ENCODE measurements at places on chromosomes 2 and 18.
A peak's percentile ranks its signal among the peaks of the same experiment; 100 is the strongest.

DNA sequence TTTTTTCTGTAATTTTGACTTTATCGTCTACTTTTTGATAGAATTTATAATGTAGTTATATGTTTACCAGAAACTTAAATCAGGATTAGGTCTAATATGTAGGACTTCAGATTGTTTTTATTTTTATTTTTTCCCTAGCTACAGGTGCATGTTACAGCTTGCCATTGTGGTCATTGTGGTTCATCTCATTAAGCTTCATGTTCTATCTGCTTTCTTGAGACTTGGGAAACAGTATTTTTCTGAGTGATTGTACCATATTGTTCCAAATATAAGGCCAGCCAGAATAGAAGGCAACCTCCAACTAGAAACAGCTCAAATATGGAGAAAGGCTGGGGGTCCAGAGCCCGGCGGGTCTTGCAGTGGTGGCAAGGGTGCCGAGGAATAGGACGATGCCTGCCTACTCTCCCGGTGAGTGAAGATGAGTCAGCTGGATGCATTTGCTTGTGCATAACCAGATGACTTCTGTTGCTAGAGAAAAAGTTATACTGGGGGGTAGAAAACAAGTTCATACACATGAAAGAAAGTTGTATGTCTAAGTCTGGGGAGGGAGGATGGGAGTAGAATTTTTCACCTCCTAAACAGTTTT, 188.4 kb downstream of the CCDC85A start:
- DNase-seq, result no peak

DNA sequence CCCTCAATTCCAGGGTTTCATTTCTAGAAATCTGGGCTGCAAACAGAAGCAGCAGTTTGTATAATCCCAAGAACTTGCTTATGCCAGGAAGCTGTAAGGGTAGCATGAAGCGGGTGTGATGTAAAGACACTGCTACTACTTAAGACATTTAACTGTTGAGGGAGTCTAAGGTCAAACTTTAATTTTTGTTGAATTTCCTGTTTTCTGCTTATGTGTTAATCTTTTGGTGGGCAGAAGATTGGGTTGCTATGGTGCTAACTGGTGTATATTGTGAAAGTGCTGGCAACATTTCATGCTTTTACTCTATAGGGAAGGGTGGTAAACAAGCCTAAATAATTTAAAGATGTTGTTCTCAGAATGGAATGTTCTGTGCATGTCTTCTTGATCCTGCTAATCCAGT, 2.7 kb downstream of the NCOA1 start:
- no peak for DNase-seq

DNA sequence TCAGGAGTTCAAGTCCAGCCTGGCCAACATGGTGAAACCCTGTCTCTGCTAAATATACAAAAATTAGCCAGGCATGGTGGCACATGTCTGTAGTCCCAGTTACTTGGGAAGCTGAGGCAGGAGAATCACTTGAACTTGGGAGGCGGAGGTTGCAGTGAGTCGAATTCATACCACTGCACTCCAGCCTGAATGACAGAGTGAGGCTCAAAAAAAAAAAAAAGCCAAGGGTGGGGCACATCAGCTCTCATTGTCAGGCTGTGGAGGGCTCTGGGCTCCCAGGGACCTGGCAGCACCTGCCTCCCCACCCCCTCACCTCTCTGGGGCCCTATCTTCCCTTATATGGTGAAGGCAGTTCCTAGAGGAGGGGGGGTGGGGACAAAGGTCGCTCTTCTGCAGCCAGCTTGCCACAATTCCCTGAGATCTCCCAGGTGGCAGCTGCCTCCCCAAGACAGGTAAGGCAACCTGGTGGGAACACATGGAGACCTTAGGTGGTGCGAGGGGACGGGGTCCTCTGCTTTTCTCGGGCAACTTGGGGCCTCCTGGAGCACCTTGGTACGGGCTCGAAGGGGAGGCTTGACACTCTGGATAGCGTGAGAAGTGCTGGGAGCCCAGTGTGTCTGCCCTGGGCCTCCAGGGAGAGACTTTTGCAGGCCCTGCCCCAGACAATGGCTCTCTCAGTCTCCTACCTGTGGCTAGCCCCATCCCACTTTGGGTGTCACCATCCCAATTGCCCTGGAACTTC, at the start of gene VIL1:
VIL1 (plus strand) TSS at position 407 of the 742 bp plus-strand sequence. CDS start 4,656 bp downstream, outside the sequence.
- peak; percentile 48 for DNase-seq

DNA sequence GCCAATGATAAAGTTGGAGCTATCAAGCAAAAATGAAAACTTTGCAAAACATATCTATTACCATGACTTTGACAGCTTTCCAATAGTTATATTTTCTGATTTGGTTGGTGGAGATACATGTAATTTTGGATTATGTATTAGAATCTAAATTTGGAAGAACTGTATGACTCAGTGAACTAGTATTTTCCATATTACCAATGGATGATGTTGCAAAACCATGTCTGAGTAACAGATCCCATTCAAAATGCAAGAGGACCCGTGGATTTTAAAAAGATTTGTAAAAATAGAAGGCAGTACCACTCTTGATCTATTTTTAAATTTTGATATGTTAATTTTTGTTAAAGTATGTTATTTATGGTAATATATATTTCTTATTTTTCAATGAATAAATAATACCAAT, 83.0 kb downstream of the TAF4B start:
- no peak for DNase-seq

- DNase-seq, result no peak
Measured at GRCh38 chr2:74399785-74400184, 19.7 kb upstream of the DCTN1 start.

GRCh38 chr2:232447091-232447620, 8.8 kb upstream of the ALPI start:
- DNase-seq, result no peak

DNA sequence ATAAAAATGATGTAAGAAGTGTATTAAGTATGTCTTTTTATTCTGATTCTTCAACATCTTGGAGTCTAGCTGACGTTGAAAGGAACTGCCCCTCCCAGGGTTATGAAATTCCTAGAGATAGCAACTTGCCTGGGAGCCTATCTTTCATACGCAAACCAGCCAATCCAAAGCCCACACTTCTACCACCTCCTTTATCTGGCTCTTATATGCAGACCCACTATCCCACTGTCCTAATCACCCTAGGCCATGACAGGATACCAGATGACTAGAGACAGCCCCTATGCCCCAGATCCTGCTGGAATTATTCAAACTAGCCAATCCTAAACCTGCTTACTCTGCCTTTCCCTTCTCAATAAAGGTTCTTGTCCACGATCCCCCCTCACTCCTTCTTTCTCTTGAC, 11.8 kb upstream of the CDC42EP3 start:
- no peak for DNase-seq

DNA sequence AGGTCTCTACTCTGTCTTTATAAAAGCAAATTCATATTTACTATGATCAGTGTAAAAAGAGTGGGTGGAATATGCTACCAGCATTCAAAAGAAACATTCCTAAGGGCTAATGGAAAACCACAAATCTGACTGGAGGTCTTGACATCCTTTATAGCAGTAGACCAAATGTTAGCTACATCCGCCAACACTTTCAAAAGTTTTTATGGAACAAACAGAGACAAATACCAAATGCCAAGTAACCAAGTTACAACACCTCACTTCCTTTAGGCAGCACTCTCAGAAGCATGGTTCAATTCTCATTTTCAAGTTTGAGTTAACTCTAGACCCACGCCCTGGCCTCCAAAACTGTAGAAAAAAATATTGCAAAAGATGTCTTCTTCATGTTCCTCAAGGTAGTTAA, 78.3 kb upstream of the SETBP1 start:
- DNase-seq, result no peak

DNA sequence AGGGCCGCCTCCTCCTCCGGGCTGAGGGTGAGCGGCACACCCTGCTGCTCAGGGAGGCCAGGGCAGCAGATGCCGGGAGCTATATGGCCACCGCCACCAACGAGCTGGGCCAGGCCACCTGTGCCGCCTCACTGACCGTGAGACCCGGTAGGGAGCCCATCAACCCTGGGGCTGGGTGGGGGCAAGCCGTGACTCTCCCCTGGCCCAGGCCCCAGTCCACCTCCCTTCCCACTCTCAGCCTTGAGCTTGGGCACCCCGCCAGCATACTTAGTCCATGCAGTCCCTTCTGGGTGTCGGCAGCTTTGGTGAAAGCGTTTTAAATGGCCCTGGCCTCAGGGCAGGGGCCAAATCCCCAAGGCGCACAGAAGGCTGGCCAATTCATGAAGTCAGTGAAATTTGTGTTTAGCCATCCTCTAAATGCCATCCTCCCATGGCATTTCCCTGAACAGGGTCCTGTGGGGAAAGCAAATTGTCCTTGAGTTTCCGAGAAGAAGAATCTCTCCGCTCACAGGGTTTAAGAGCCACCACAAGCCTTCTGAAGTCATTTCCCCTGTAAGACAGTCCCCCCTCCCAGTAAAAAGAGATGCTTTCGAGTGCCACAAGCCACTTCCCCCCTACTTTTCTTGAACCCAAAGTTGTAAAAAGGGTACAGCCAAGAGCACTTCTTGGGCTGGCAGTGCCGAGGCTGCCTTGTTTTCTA, 17.2 kb downstream of the SPEG start:
- no peak for DNase-seq

GRCh38 chr2:173058673-173059072, 17.0 kb upstream of the MAP3K20 start:
- DNase-seq, result no peak

DNA sequence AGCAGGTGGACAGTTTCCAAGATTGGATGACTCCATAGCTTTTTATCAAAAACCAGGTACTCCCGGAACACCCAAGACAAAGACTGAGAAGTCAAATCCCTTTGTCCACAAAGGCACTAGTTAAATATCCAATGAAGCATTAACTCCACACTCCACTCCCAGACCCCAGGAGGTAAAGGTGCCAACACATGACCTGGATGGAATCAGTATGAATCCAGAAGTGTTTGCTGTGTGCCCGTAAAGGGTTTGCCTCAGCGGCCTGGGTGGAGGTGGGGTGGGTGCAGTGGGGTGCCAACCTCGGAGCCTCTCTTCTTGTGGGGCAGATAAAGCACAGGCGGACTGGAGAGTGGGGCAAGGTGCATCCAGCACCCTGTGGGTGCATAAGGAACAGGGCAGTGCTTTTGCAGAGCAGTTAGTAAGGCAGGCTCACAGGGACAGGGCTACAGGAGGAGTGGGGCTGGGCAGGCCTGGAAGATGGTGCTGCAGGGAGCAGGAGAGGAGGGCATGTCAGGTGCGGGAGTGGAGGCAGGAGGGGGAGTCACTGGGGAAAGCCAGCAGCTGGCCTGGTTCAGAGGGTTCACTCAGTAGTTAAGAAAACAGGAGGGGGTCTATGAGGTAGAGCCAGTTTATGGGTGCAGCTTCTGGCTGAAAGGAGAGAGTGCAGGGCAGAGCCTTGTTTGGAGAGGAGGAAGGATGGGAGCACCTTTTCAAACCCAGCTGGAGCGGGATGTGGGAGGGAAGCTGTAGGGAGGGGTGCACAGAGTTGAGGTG, 208.4 kb upstream of the SMAD2 start:
- DNase-seq, result no peak

DNA sequence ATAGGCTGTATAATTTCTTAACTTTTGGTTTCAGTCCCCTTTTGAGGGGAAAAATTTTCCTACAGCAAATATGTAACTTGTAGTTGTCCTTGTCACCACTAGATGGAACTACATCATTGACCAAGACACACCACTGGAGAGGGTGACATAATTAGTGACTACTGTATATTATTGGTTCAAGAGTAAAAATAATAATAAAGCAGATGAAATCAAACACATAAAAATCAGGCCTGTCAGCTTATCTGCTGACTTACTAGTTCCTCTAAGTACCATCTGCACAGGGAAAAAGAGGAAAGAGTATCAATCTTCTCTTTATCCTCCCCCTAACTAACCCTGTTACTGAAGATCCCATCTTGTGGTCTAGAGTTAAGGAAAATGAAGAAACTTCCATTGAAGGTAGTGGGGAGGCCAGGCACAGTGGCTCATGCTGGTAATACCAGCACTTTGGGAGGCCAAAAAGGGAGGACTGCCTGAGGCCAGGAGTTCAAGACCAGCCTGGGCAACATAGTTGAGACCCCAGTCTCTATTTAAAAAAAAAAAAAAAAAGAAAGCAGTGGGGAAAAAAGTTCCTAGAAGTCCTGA, 29.6 kb upstream of the ENOSF1 start:
- DNase-seq, result peak; percentile 2

- DNase-seq, result no peak
Measured at GRCh38 chr2:37102588-37102987, 18.3 kb downstream of the GPATCH11 start.

DNA sequence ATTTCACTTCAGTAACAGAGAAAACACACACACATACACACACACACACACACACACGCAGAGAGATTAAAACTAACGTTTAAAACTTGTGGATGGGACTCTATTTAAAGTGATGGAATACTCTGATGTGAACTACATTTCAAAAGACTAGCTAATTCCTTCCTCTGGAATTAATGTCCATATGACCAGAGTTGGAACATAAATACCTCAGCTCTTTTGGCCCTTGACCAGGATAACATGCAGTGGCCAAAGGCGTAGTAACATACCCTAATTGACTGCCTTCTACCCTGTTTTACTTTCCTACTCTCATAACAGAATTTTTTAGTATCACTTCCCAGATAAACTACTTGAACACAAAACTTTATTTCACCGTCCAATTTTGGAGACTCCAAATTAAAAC, 671.3 kb upstream of the CHAC2 start:
- no peak for DNase-seq

DNA sequence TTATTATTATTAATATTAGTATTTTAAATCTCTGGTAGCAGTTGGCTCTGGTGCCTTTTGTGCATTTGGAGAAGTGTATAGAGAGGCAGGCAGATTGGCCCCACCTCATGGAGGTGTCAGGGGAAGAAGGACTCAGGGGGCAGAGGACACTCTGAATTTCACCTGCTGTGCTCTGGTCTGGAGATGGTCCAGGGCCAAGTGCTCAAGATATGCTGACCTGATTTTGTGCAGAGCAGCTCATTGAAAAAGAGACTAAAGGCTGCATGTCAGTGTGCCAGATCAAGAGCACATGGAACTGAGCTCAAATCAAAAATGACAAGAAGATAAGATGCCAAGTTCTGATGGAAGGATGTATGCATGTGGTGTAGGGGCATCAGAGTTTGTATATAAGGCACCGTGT, 323.6 kb upstream of the TNP1 start:
- no peak for DNase-seq

GRCh38 chr2:132620115-132620514, 49.9 kb downstream of the LYPD1 start:
- no peak for DNase-seq

DNA sequence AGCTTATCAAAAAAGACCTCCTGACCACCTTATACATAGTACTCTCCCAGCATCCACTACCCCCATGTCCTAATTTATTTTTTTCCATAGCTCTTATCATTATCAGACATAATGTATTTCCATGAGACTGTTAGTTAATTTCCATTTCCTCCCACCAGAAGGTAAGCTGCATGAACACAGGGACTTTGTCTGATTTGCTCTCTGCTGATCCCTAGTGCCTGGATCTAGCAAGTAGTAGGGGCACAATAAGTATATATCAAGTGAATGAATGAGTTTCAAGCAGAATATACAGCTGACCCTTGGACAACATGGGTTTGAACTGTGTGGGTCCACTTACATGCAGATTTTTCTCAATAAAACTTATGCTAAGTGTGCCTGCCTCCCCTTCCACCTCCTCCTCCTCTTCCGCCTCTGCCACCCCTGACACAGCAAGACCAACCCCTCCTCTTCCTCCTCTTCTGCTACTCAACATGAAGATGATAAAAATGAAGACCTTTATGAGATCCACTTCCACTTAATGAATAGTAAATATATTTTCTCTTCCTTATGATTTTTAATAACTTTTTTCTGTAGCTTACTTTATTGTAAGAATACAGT, 53.8 kb downstream of the CTAGE1 start:
- no peak for DNase-seq

GRCh38 chr2:75605770-75606529, 40.6 kb upstream of the MRPL19 start:
- no peak for DNase-seq

GRCh38 chr2:54624591-54625071, 98.8 kb upstream of the EML6 start:
- DNase-seq, result peak; percentile 3

- DNase-seq, result no peak
Measured at GRCh38 chr2:171729952-171730317, 42.7 kb downstream of the DYNC1I2 start.
